ENCODE measurements at places on chromosomes 2 and 18.

DNA sequence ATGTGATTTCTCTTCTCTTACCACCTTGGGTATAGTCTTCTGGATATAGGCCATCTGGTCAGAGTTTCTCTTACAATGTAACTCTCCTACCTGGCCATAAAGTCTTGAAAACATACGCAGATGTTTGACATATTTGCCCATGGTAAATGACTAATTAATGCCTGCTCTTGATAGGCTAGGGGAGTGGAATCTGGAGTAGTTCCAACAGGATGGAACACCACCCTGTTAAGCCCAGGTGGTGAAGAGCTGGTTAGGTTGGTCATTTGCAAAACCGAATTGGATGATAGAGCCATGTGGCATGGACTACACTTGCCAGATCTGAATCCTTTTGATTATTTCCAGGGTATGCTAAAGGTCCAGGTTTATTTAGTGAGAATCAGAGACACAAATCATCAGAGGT, 36.5 kb downstream of the HADHB start:
- H3K27ac ChIP-seq, result no peak overlapping the region
- H3K4me3 ChIP-seq, result no peak overlapping the region
- peaks cover 63% of the 10 kb centered on the region for H3K36me3 ChIP-seq
- no peaks in the 10 kb centered on the region for H3K4me1 ChIP-seq

- no peak for DNase-seq
- H3K27ac ChIP-seq, result no peak overlapping the region
- H3K4me1 ChIP-seq, result no peaks in the 10 kb centered on the region
- H3K4me3 ChIP-seq, result no peak overlapping the region
- H3K27me3 ChIP-seq, result no peaks in the 10 kb centered on the region
Observed at GRCh38 chr18:10249801-10250200, 204.6 kb upstream of the APCDD1 start.

- H3K4me1 ChIP-seq, result peaks cover 38% of the 10 kb centered on the region
- no peak overlapping the region for H3K27ac ChIP-seq
- no peaks in the 10 kb centered on the region for H3K27me3 ChIP-seq
- no peak overlapping the region for H3K4me3 ChIP-seq
Observed at GRCh38 chr2:64727013-64727767, 73.5 kb upstream of the SERTAD2 start.

- no peaks in the 10 kb centered on the region for H3K36me3 ChIP-seq
- peaks cover 35% of the 10 kb centered on the region for H3K4me1 ChIP-seq
- H3K27me3 ChIP-seq, result peaks cover 24% of the 10 kb centered on the region
- no peak overlapping the region for H3K27ac ChIP-seq
- DNase-seq, result no peak
Observed at GRCh38 chr2:230872968-230873660, 8.4 kb downstream of the ITM2C start.

DNA sequence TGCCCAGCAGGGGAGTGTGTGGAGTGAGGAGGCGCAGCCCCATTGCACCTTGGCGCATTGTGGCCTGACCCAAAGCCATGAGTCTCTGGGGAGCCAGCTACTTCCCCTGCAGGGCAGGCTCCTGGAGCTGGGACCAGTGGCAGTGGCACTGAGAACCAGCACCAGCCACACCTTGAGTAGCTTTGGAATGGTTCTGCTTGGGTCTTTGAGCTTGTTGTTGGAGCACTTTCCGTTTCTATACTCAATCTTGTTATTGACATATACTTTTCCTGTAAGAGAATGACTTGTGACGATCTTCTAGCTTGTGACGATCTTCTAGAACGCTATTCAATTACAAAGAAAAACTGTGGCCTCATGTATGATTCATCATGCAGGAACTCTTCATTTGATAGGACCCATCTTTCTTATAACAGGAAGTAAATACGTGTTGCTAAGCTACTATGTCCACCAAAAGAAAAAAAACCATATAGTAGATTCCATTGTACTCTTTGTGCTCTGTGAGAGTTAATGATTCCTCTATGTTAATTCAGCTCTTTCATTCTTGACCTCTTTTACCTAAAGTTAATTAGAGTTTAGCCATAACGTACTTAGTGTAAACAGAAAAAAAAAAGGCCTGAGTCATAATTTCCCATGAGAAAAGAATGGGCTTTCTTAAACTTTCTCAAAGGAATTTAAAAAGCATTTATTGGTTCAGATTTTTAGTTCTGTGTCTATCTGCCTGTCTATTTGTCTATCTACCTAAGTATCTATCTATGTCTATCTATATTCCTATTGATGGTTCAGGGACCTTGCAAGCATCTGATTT, 113.1 kb downstream of the GATA6 start:
- no peak for DNase-seq
- H3K4me1 ChIP-seq, result no peaks in the 10 kb centered on the region
- H3K36me3 ChIP-seq, result no peaks in the 10 kb centered on the region
- H3K4me3 ChIP-seq, result no peak overlapping the region
- H3K27ac ChIP-seq, result no peak overlapping the region

DNA sequence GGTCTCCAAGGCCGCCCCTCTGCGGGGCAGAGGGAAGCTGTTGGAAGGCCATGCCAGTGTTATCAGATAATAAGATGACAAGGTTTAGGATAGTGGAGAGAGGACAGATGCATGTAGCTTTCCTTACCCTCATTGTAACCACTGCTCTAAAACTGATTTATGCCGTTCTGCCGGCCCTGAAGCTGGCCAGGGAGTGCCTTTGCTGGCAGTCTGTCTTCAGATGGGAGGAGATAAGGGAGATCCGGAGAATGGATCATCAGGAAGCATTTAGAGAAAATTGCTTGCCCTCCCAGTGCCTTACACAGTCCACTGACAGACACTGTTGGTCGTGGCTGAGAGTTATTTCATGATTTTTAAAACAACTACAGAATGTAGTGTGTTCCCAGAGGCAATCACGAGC, 35.4 kb upstream of the MYO3B start:
- DNase-seq, result no peak
- no peaks in the 10 kb centered on the region for H3K36me3 ChIP-seq
- no peak overlapping the region for H3K4me3 ChIP-seq
- H3K4me1 ChIP-seq, result no peaks in the 10 kb centered on the region
- no peaks in the 10 kb centered on the region for H3K27me3 ChIP-seq

DNA sequence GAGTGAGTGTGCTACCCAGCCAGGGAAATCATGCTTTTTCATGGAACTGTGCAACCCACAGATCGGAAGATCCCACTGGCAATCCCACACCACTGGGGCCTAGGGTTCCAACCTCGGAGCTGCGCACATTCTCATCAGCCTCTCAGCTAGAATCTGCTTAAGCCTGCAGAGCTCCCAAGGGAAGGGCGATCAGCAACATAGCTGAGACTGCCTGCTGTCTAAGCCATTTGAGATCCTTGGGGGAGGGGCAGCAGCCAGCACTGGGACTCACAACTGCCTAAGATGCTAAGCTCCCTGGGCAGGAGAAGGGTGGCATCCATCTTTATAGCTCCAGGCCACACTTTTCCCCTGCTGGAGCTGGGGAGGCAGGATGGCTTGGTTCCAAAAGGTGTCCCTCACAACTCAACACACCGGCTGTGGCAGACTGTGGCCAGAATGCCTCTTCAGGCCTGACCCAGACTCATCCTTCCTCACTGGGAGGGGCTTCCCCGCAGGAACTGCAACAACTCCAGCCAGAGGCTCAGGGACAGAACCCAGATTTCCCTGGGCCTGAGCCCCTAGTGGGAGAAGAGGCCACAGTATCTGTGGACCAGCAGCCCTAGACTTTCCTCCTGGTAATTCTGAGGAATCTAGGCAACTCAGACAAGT, 1133.3 kb upstream of the PIK3C3 start:
- no peak overlapping the region for H3K4me3 ChIP-seq
- H3K27me3 ChIP-seq, result no peaks in the 10 kb centered on the region
- DNase-seq, result peak; percentile 16
- H3K4me1 ChIP-seq, result no peaks in the 10 kb centered on the region
- no peak overlapping the region for H3K27ac ChIP-seq

DNA sequence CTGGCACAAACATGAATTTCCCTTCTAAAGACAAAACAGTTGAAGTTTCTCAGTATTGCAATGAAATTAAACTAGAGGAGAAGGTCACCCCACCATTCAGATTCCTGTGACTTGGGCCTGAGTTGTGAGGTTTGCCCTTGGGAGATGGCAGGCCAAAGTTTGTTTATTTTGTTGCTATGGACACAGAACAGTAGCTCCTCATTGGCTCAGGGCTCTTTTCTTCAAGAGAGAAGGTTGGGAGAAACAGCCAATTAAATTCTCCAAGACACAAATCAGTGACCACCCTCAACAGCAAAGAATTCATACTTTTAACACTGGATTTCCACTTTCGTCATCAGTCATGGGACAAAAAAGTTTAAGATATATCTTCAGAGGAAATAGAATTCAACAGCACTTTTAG, at the start of gene FLACC1:
FLACC1 (minus strand) TSS at position 125 of the 400 bp plus-strand sequence. CDS start 5,941 bp downstream, outside the sequence.
- DNase-seq, result peak; percentile 37
- peak within 1 kb of the TSS; percentile 27 for H3K4me3 ChIP-seq
- no peaks in the 10 kb centered on the region for H3K36me3 ChIP-seq
- no peak within 1 kb of the TSS for H3K27ac ChIP-seq
- no peaks in the 10 kb centered on the region for H3K4me1 ChIP-seq

DNA sequence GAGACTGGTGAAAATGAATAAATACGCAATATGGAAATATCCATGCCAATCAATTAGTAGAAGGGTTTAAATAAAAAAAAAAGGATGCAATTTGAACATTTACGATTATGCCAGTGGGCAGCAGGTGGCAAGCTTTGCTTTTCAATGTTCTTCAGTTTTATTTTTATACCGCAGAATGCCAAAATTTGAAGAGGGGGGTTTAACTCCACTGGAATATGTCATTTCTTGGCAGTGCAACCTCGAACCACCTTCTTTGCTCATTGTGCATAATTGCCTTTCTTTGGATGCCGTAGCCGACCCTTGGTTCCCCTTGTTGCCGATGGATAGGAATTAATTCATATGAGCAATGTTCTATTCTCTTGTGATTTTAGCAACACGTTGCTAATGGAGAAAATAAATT, 88.0 kb downstream of the LTBP1 start:
- H3K27me3 ChIP-seq, result no peaks in the 10 kb centered on the region
- 0 out of 2 replicates have a peak, but pooled peaks cover 3% of the 10 kb centered on the region for H3K4me1 ChIP-seq
- H3K36me3 ChIP-seq, result no peaks in the 10 kb centered on the region
- H3K27ac ChIP-seq, result no peak overlapping the region
- DNase-seq, result no peak

Measured in SJCRH30 (cell line).